M059J (cell line): ENCODE measurements at places on chromosomes 2 and 18. TPM values are rescaled to one million over a fixed set of nuclear protein-coding genes. Genes with fewer than 3 reads are reported as not detected.

The VAMP8 gene
- 0.27 TPM in 1 of 2 replicates, not detected in the other for total RNA-seq

The LIPG gene
- total RNA-seq = 37.9 and 66.5 TPM in 2 replicates

GRCh38 chr2:30305235-30305634, 73.9 kb downstream of the LBH start:
- peak; percentile 32 for DNase-seq

The SATB2 gene
- 7.5 and 7.8 TPM in 2 replicates for total RNA-seq

DNA sequence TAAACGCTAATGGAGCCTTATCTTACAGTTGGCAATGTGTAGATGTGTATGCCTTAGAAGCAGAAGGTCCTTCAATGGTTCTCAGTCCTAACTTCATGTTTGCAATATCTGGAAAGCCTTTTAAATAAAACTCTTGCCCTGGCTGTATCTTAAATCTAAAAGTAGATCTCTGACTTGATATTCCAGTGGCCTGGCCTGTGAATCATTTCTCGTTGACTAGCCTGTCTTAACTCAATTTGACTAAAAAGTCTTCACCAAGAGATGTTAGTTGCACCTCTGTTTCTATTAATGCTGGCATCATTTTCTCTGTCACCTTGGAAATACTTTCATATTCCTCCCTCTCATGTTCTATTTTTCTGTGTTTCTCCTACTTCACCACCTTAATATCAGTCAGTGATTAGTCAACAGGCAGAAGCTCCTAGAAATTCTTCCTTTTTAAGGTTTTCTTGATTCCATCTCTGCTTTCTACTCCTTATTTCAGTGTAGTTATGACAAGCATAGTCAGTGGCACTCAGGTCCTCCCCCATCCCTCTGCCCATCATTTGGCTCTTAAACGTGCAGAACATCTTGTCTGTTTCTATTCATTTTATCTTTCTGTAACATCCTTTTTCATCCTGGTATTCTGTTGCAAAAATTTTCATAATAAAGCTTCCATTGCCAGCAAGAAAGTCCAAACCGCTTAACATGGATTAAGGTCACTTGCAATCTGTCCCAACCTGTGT, 4.3 kb downstream of the ITGAV start:
- DNase-seq = no peak
